ENCODE measurements at places on chromosomes 13 and 19. TPM values are rescaled to one million over a fixed set of nuclear protein-coding genes. Genes with fewer than 3 reads are reported as not detected.

CYP4F11 gene
- polyA plus RNA-seq = 4.6 TPM

LPAR2 gene
- polyA plus RNA-seq = 5.2 TPM

ZNF730 gene
- polyA plus RNA-seq = not detected

DNA sequence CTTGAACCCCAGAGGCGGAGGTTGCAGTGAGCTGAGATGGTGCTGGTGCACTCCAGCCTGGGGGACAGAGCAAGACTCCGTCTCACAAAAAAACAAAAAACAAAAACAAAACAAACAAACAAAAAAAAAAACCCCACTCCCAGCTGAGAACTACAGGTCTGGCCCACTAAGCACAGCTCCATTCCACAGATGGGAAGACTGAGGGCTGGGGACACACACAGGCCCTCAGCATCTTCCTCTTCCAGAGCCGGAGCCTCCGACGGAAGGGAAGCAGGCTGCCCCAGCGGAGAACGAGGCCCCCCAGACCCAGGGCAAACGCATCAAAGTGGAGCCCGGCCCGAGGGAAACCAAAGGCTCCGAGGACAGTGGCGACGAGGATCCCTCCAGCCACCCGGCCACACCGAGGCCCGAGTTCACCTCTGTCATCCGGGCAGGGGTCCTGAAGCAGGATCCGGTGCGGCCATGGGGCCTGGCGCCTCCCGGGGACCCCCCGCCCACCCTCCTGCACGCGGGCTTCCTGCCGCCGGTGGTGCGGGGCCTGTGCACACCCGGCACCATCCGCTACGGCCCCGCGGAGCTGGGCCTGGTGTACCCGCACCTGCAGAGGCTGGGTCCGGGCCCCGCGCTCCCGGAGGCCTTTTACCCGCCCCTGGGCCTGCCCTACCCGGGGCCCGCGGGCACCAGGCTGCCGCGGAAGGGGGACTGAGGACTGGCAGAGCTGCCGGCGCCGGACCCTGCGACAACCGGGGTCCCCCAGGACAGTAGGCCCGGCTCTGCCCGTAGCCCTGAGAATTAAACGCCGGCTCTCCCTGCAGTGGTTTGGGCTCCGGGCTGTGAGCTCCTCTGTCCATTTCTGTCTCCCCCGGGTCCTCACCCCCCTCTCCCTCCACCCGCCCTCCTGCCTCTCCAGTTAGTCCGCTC, 3.2 kb downstream of the TMEM160 start:
- no peak for DNase-seq

- no peak for DNase-seq
These were observed at the start of gene CABP5 for GRCh38 chr19:48043675-48044258. Gene CABP5 (minus strand): TSS chr19:48044079. CDS start chr19:48043922, 157 bp downstream.

- DNase-seq = no peak
These were observed 36.1 kb downstream of the IRS2 start for GRCh38 chr13:109750221-109750775.

DNA sequence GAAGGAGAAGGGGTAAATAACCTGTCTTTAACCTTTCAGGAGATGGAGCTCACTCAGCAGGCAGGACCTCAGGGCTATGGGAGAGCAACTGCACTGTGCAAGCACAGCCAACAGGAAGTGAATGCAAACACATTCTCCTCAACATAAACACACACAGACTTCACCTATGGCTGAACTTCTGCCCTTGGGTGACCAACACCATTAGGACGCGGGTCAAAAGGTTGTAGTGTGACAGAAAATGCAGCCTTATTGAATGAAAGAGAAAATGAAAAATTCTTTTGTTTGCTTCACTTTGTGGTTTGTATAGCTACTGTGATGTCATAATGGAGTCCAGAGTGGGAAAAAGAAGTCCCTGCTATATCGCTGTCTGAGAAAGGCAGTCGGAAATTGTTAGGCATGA, 323.0 kb downstream of the NDFIP2 start:
- DNase-seq = no peak
